Heart right ventricle (tissue), 16 donors: ENCODE measurements at places on chromosomes 12 and 14. TPM values are rescaled to one million over a fixed set of nuclear protein-coding genes. Genes with fewer than 3 reads are reported as not detected.

GRCh38 chr12:73514672-73515071 is 1023.0 kb upstream of the ATXN7L3B start:
- DNase-seq = no peak
- H3K27ac ChIP-seq = no peak overlapping the region
- H3K4me1 ChIP-seq = no peaks in the 10 kb centered on the region
- H3K4me3 ChIP-seq = no peak overlapping the region
- no peaks in the 10 kb centered on the region for H3K36me3 ChIP-seq

DNA sequence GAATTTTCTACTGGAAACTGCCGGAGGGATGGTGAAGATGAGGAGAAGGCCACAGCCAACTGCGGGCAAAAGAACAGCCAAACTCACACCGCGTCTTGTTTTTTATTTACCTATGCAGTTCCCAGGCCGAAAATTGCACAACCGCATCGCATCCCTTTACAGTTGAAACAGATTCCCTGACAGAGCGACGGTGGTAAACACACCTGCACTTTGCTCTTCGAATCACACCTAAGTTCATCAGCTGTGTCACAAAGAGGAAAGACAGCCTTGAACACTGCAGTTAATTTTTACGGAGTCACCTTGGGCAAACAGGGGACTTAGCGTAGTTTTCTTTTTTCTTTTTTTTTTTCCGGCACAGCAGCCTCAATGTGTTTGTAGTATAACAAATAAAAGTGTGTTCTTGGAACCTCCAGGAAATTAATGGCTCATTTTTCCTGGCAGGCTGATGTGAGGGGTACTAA is 272.0 kb upstream of the DIO3 start:
- no peaks in the 10 kb centered on the region for H3K27me3 ChIP-seq
- no peak for DNase-seq
- H3K27ac ChIP-seq = no peak overlapping the region
- H3K4me1 ChIP-seq = no peaks in the 10 kb centered on the region

DNA sequence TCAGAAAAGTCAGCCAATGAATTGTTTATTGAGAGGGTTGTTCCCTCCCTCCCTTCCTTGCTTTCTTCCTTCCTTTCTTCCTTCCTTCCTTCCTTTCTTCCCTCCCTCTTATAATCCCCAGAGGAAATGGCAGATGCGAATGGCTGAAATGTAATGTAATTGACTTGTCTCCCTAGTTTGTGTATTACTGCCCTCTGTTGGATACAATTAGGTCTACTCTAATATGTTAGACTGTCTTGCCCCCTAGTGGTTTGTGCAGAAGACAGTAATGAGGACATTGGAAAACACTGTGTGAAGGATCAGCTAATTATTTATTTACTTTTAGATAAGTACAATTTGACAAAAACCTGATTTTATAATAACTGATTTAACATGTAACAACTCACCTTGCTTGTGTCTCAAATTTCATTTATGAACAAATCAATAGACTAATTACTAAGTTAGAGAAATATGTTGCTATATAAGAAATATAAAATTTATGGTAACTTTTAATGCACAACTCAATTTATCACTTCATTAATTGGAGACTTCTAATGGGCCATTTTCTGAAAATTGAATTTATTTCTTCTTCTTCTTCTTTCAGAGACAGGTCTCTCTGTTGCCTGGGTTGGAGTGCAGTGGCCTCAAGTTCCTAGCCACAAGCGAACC is 229.8 kb upstream of the LRIG3 start:
- H3K4me1 ChIP-seq = no peaks in the 10 kb centered on the region
- H3K36me3 ChIP-seq = no peaks in the 10 kb centered on the region
- H3K4me3 ChIP-seq = no peak overlapping the region
- H3K27me3 ChIP-seq = no peaks in the 10 kb centered on the region
- DNase-seq = peak; percentile 12

DNA sequence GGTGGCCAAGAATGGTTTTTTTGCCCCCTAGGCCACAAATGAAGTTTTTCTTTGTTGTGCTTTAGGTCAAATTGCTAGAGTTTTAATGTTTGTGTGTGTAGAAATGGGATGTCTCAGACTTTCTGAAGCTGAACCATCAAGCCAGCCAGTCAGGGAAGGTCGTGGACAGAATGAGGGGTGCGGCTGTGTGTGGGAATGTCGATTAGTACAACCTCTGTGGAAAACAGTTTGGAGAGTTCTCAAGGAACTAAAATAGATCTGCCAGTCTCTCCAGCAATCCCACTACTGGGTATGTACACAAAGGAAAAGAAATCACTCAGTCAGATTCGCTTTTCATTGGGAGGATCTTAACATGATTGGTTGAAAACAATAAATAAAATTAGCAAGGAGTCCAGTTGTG is 44.5 kb downstream of the ACACB start:
- no peak for DNase-seq
- H3K4me1 ChIP-seq = peaks cover 80% of the 10 kb centered on the region
- H3K27me3 ChIP-seq = no peaks in the 10 kb centered on the region
- H3K36me3 ChIP-seq = no peaks in the 10 kb centered on the region
- no peak overlapping the region for H3K4me3 ChIP-seq

DNA sequence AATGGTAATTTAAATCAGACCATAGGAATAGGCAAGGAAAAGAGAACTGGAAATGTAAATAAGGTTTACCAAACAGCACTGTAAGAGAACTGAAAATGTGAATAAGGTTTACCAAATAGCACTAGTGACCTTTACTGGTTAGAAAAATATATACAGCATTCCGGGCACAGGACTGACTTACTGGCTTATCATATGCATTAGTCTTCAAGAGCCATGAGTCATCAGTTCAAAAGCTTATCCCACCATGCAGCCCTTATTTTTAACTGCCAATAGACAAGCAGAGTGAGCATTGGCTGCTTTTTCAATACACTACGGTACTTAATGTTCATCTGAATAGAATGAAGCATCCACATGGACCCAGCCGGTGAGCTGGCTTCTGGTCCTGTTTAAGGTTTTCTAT is 13.0 kb upstream of the NELL2 start:
- no peaks in the 10 kb centered on the region for H3K4me1 ChIP-seq
- no peak overlapping the region for H3K27ac ChIP-seq

- H3K4me3 ChIP-seq = no peak overlapping the region
- H3K4me1 ChIP-seq = peaks cover 9% of the 10 kb centered on the region
- H3K27me3 ChIP-seq = no peaks in the 10 kb centered on the region
- no peaks in the 10 kb centered on the region for H3K36me3 ChIP-seq
- DNase-seq = no peak
- no peak overlapping the region for H3K27ac ChIP-seq
Observed at GRCh38 chr12:79423560-79423959, 267.2 kb downstream of the PAWR start.

GRCh38 chr12:107801150-107801549 is 26.6 kb downstream of the ASCL4 start:
- no peaks in the 10 kb centered on the region for H3K36me3 ChIP-seq
- DNase-seq = no peak

DNA sequence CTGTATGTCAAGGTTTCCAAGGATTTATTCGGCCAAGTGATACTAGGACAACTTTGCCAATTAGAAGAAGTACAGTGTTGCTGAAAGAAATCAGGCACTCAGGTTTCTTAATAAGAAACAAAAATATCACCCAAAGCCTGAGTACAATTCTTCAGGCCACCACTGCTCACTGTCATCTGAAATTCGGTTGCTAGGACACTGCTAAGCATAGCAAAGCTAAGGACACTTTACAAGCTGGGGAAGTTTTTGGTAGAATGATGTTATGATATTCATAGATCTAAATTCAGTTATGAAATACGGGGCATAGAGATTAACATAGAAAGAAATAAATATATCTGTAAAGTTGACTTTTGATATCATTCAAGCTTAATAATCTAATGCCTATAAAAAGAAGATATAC is 505.1 kb downstream of the NELL2 start:
- no peak overlapping the region for H3K4me3 ChIP-seq
- no peaks in the 10 kb centered on the region for H3K27me3 ChIP-seq

DNA sequence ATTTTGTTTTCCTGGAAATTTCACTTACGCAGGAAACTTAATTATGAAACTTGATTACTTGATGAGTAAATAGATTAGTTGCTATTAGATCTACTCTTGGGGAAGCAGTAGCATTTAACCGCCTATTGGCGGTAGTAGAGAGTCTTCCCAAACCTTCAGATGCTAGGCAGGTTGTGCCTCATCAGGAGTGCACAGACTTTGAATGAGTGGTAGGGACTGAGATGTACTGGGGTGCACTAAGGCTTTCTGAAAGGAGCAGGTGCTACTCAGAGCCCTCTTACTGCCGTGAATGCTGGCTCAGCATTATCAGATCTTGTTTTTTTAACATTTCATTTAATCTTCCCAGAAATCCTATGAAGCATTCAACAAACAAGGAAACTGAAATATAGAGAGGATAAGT is 7.7 kb downstream of the GATC start:
- no peak overlapping the region for H3K4me3 ChIP-seq
- H3K27me3 ChIP-seq = no peaks in the 10 kb centered on the region
- no peaks in the 10 kb centered on the region for H3K4me1 ChIP-seq
- peaks cover 97% of the 10 kb centered on the region for H3K36me3 ChIP-seq
- no peak overlapping the region for H3K27ac ChIP-seq

DNA sequence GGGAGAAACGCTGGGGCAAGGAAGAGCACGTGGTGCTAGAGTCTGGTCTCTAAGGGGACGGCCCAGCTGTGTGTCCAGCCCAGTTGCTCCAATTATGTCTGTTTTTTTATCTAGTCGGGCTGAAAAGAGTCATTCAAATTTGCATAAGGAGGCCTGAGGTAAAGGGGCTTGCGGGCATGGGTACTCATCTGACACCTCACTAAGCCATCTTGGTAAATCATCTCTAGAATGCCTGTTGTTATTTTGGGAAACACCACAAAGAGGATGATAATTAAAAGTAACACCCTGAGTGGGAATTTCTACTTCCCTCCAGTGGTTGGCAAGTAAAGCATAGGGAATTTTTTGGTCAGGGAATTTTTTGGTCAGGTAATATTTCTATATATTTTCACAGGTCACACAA is 196.1 kb upstream of the ALG10B start:
- H3K4me1 ChIP-seq = no peaks in the 10 kb centered on the region
- H3K36me3 ChIP-seq = no peaks in the 10 kb centered on the region
- no peak overlapping the region for H3K27ac ChIP-seq

GRCh38 chr12:29741342-29742241 is 42.1 kb downstream of the TMTC1 start:
- H3K4me3 ChIP-seq = no peak overlapping the region
- H3K36me3 ChIP-seq = no peaks in the 10 kb centered on the region
- H3K4me1 ChIP-seq = peaks cover 57% of the 10 kb centered on the region

DNA sequence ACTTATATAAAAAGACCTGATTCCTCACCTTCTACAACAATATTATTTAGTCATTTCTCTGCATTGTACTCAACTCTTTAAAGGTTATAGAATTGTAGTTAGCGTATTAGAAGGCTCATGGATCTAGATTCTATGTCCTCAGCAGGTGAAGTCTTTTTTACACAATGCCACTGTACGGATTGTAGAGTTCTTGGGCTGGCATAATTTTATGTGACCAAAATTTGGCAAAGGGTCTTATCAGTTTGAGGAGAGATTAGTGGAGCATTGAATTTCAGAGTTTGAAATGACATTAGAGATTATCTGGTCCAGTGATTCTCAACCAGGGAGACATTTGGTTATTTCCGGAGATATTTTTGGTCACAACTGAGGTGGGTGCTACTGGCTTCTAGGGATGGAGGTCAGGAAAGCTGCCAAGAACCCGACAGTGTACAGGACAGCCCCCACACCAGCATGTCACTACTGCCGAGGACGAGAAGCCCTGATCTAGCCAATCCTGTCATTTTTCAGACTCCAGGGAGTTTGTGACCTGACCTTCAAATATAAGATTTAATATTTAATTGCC is 63.9 kb downstream of the BICD1 start:
- H3K4me3 ChIP-seq = no peak overlapping the region
- no peaks in the 10 kb centered on the region for H3K36me3 ChIP-seq
- no peak for DNase-seq

DNA sequence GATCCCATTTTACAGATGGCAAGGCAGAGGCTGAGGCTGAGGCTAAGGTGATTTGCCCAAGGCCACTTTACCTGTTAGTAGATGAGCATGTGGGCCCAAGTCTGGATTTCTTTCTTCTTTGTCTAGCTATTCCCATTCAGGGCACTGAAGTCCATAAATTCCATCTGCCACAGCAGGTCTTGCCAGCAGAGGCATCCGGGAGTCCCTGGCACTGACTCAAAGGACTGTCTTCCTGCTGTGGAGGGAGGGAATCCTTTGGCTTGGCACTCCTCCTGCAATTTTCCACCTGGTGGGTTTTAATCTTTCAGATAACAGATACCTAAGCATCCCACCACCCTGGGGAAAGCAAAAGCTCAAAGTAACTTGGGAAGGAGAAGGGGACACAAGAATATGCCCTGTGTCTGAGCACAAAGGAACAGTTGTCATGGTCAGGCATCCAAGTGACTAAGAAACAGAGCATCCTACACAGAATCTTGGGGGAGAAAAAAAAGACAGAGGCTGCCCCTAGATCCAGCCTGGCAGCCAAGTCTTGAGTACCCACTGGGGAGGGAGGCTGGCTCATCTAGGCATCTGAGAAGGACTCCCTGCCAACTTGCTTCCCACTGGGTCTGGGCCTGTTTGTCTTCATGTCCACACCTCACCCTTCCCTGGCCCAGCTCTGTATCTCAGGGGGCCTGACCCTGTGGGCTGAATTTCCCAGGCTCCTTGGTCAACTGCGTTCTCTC is 35.6 kb upstream of the CMKLR1 start:
- H3K27me3 ChIP-seq = no peaks in the 10 kb centered on the region
- no peak for DNase-seq
- H3K27ac ChIP-seq = no peak overlapping the region

The HSPB8 gene
- 720 TPM for total RNA-seq

The PSEN1 gene
- total RNA-seq = 20.7 TPM

The BLOC1S1 gene
- total RNA-seq = 105 TPM
